ENCODE measurements at places on chromosomes 5 and 9. TPM values are rescaled to one million over a fixed set of nuclear protein-coding genes. Genes with fewer than 3 reads are reported as not detected.

- DNase-seq: no peak
Measured at GRCh38 chr9:35935261-35935660, 22.7 kb downstream of the OR2S2 start.

GRCh38 chr9:9820436-9820835, 792.4 kb downstream of the PTPRD start:
- no peak for DNase-seq

DNA sequence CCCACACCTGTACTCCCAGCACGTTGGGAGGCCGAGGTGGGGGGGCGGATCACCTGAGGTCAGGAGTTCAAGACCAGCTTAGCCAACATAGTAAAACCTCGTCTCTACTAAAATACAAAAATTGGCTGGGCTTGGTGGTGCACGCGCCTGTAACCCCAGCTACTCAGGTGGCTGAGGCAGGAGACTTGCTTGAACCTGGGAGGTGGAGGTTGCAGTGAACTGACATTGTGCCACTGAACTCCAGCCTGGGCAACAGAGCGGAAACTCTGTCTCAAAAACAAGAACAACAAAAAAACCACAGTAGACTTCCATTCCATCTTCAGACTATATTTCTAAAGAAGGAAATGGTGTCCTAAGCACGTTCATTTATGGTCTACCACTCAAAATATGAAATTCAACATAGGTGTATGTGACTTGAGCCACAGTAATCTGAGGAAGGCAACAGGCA, 14.2 kb upstream of the SERINC5 start:
- DNase-seq: no peak

DNA sequence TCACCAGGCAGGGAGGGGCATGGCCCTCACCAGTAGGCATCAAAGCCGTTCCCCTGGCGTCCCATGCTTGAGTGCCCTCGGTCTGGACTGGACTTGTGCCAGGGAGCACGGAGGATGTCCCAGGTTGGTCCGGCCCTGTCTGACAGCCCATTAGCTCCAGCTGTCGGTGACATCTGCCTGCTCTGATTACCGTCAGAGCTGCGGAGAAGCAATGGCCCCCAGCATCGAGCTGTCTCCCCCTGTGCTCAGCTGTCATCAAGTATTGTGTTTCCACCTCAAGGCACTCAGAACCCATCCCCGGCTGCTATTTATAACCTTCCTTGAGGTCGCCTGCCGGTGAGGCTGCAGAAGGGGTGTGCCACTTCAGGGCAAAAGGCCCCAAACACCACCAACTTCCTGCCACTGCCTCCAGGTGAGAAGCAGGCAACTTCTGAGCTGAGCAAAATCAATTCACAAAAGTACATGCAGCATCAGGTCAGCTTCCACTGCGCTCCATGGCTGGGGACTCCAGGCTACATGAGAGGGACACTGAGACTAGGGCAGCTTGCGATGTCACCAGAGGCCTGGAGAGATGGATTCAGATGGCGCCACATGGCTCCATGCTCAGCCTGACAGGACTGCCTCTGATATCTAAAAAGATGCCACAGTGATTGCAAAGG, 142.7 kb downstream of the C5orf15 start:
- DNase-seq: no peak

DNA sequence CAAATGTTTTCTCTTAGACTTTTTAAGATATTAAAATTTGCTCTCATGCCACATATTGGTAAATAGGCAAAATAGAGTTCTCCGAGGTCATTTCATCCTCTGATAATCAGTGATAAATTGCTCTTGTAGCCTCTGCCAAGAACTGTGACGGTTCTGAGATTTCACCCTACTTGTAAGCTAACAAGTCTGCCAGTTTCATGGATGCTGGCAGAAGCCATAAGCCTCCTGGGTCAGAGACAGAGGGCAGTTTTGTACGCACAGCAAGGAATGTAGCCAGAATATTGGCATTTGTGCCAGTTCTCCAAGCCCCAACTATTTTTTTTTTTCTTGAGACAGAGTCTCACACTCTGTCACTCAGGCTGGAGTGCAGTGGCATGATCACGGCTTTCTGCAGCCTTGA, 945.0 kb upstream of the WWC1 start:
- DNase-seq: no peak

The GFI1B gene
- 0.05 TPM for total RNA-seq

DNA sequence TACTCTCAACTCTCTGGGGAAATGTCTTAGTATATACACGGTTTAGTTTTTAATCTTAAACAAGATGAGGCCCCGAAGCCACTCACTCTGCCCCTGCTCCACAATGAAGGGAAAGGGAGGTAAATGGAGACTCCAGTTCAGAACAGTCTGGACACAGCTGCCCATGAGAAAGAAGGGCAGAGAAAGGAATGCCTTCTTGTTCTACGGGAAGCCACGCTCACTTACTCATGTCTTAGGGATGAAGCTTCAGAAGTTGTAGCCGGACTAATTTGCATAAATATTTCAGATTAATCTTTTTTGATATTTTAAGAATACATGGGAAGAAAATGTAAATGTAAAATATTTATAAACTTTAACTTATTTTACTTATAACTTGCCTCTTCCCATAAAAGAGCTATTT, 94.0 kb downstream of the COL23A1 start:
- no peak for DNase-seq

DNA sequence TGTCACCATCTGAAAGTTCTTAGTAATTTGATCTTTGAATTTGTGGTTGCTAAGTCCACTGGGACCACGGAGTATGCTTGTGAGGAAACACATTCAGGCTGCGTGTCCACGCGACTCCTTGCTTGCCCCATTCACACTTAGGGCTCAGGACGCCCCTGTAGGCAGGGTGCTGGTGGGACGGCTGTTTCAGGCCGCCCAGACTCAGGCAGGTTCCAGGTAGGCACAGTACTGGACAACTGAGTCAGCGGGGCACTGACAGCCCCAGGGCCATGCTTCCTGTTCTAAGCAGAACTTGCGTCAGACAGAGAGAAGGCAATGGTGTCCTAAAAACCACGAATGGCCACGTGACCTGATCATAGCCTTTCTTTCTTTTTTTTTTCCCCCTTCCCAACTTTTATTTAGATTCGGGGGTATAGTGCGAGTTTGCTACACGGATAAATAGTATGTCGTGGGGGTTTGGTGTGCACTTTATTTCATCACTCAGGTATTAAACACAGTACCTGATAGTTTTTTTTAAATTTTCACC, 7.7 kb upstream of the RASGEF1C start:
- DNase-seq: no peak

DNA sequence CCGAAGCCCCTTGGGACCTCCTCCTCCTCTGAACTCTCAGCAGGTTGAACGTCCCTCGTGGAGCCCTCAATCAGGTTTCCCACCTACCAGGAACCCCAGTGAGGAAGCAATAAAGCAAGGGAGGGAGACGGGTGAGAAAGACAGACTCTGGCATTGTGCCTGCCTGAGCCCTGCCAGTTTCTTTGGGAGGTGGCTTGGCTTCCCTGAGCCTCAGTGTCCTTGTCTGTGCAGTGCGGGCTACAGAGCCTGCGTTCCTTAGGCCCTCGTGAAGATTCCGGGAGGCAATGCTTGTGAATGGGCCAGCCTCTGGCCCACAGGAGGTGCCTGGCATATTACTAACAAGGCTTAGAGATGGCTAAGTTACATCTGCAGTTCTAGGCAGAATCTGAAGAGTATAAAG, 11.9 kb downstream of the GTF3C5 start:
- DNase-seq: no peak

The PTGDS gene
- not detected for total RNA-seq

- no peak for DNase-seq
Measured at GRCh38 chr5:32130865-32131264, 43.3 kb downstream of the GOLPH3 start.

The ZNG1C gene
- 48.2 TPM for total RNA-seq

DNA sequence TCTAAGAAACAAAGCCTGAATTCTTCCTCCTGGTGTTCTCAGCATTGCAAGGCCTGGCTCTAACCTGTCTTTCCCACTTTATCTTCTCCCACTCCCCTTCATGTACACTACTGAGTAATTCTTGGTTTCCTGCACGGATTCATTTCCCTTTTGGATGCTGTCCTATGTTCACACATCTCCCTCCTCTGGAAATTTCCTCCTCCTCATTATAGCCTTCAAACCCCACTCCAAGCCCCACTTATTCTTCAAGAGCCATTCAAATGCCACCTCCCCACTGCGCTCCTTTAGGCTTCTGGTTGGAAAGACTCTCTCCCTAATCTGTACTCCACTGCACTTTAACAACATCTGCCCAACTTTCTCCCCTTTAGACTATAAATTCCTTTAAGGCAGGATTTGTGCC, 28.2 kb upstream of the C5orf63 start:
- no peak for DNase-seq

DNA sequence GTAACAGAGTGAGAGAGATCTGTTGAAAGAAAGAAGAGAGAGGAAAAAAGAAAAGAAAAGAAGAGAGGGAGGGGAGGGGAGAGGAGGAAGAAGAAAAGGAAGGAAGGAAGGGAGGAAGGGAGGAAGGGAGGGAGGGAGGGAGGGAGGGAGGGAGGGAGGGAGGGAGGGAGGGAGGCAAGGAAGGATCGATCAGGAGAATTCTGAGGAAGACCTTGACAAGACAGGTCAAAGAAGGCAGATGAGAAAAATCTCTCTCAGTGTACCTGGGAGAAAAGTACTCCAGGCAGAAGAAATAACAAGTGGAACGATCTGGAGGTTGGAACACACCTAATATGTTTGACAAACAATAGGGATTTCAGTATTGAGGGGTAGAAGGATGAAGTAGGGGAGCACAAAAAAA, 64.6 kb upstream of the SUSD1 start:
- DNase-seq: no peak

DNA sequence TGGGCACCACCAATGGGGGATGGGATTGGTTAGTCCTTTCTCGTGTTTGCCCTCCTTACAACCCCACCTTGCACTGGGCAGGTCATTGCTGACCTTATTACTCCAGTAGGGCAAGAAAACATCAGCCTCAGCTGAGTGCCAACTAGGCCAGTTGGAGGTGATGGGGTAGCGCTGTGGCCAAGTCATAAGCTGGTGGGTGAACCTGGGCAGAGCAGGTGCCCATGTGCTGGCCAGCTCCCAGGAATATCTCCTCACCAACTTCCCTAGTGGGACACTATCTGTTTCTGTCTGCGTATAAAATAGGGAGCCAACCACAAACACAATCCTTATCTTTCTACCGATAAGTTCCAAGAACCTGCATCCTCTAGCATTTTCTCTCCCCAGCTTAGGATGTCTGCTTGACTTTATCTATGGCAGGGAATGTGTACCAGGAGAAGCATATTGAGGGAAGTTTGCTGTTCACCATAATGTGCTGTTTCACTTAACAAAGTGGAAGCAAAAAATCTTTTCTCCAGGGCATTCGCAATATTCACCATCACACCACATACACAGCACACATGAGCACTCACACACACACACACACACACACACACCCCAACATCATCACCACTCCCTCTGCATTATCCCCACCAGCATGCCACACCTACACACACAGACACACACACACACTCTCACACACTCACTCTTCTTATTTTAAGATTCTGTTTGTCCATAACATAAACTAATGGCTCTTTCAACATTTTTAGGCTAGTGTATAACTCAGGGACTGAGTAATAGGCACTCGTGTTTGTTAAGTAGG, 390.0 kb downstream of the ENC1 start:
- no peak for DNase-seq

GRCh38 chr9:19682397-19682796, 106.4 kb downstream of the SLC24A2 start:
- no peak for DNase-seq

DNA sequence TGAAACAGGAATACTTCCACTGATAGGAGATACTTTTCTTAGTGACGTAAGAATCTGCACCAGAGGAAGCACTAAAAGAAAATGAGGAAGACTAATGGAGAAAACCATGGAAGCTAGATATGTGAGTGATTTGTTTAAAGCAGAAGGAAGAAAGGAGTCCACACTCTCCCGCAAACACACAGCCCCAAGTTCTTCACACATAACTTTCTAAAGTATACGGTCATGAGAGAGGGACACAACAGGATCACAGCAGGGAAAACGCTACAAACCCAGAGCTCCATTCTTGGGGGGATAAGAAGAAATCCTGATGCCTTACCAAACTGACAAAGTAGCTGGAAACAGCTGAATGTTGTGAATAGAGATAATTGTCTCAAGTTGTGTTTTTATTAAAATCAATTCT, 222.2 kb upstream of the TMEM161B start:
- no peak for DNase-seq

GRCh38 chr5:169521366-169521983, 62.1 kb upstream of the SPDL1 start:
- DNase-seq: no peak

- no peak for DNase-seq
Measured at GRCh38 chr9:21831841-21832509, 29.5 kb downstream of the MTAP start.

- DNase-seq: no peak
Measured at GRCh38 chr5:77229887-77230286, 19.4 kb downstream of the PDE8B start.

- DNase-seq: no peak
Measured at GRCh38 chr5:82644766-82645165, 366.6 kb upstream of the RPS23 start.

The IFNA21 gene
- not detected for total RNA-seq

- DNase-seq: no peak
Measured at GRCh38 chr5:180053061-180053602, 18.4 kb downstream of the RNF130 start.

DNA sequence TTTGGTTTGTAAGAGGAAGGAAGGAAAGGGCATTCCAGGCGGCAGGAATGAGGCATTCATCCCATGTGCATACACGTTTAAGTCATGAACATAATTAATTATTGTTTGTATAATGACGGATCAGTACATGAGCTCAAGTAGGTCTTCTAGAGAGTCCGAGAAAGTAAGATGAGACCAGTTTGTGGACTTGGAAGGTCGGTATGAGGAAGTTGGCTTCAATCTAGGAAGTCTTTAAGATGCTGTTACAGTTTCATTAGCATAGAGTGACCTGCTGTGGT, 2.1 kb downstream of the GTF3C4 start:
- no peak for DNase-seq

The GPR151 gene
- not detected for total RNA-seq
